ENCODE measurements at places on chromosomes 5 and 9.

DNA sequence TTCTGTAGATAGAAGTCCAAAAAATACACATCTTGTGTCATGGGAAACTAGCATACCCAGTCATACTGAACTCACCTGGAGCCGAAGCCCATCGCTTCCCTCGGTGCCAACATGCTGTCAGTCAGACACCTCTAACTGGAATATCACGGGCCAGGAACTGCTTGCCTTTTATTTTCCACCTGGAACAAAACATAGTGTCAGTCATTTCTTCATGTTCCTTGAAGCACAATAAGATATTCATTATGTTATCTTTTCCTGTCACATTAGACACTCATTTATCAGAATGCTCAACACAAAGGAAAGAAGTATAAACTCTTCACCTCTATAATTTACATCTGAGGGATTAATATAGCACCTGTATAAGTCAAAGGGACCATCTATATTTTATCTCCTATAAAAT lies 674.4 kb downstream of the PTPRD start:
- DNase-seq: no peak

- no peak for DNase-seq
Measured at GRCh38 chr5:82257729-82258128, 20.4 kb downstream of the RPS23 start.

GRCh38 chr5:151104795-151105194 lies 24.0 kb upstream of the TNIP1 start:
- DNase-seq: no peak

- DNase-seq: no peak
Measured at GRCh38 chr5:74404574-74405508, 235.7 kb downstream of the ENC1 start.

Measured in activated effector memory CD4-positive, alpha-beta T cell treated with Interleukin-2 at 50 U/mL for 16 hours (primary cell).